ENCODE measurements at places on chromosomes 2 and 18.

DNA sequence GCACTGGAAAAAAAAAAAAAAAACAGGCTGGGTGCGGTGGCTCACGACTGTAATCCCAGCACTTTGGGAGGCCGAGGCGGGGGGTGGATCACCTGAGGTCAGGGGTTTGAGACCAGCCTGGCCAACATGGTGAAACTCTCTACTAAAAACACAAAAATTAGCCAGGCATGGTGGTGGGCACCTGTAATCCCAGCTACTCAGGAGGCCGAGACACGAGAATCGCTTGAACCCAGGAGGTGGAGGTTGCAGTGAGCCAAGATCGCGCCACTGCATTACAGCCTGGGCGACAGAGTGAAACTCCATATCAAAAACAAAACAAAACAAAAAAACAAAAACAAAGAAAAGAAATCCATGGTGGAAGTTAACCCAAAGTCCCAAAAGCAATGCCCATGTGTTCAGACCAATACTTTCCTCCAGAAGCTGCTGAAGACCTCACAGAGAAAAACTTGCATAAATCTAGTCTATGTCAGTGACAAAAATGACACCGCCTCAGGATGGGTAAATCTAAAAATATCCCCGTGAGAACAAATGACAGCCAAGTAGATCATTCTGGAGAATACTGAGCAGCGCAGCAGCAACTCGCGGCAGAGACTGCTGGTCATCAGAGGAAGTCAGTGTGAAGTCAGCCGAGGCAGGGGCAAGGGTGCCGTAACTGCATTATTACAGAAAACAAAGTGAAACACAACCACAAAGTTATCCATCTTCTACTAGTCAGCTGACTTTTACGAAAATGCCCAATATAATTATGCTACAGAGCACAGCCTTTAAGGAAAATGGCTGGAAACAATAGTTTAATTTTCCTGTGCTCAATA lies 41.0 kb downstream of the LPIN2 start:
- peak; percentile 54 for DNase-seq

GRCh38 chr18:3441290-3441689 lies 8.7 kb upstream of the TGIF1 start:
- no peak for DNase-seq

GRCh38 chr2:199356412-199356811 lies 101.3 kb downstream of the SATB2 start:
- no peak for DNase-seq

DNA sequence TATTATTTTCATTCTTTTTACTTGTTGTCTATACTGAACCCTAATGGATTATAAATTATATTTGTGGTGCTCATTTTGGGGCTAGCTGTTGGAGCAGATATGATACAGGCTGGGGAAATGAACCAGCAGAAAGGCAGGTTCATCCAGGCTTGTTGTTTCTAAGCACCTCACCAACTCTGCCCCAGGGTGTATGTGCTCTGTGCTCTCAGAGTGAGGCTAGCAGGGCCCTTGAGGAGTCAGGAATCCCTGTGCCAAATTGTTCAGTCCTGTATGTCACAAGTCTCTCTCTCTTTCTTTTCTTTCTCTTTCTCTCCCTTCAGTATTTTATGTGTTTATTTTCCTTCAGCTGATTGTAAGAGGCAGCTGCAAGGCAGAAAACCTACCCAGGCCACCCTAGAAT lies 181.1 kb upstream of the DPP10 start:
- DNase-seq, result no peak

DNA sequence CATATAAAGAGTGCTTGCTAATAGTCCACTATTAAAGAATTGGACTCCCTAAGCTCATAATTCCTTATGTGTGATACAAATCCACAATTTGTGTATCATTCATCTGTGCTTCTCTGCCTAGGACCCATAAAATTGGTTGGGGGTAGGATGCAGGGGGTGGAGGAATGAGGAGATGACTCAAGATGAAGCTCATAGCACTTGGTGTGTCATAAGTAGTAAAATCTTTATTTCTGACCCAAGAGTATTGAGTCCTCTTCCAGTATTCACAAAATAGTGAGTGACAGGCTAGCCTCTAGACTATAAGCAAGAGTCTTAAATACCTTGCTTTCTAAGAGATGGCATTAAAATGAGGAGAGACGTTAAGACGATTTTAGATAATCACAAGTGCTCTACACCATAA lies 390.9 kb upstream of the CDH19 start:
- DNase-seq, result no peak

GRCh38 chr2:136243638-136244535 lies 125.9 kb upstream of the CXCR4 start:
- no peak for DNase-seq

DNA sequence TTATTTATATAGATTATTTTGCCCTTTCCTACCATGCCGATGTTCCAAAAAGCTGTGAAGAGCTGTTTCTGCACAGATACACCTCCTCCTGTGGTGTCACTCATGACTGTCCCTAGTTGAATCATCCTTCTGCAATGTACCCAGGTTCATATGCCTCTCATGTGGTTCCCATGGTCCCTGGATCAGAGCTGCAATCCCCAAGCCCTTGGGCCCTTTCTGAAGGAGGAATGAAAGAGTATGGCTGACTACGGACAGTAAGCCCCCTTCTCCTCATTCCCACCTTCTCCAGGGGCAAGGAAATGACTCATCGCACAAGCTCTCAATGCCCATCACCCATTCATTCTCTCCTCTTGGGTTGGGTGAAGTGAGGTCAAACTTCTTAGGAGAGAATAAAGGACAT lies 63.9 kb upstream of the ACVR1 start:
- no peak for DNase-seq

DNA sequence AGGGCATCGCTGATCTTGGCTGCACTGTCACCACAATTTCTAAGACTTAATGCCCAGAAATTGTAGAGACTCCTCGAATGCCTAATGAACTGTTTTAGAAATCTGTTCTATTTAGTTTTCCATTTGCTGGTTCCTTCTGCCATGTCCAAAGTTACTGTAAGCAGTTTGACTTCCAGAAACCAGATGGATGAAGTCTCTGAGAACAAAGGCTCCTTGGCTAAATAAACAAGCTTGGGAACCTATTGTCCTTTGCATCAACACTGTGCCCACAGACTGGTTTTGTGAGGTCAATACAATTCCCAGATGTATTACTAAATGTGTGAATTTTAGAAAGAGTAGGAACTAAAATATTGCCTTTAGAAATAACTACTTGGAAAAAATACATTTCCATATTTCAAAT lies 600.2 kb downstream of the NYAP2 start:
- no peak for DNase-seq
